ENCODE measurements at places on chromosomes 4 and X. TPM values are rescaled to one million over a fixed set of nuclear protein-coding genes. Genes with fewer than 3 reads are reported as not detected.

Gene CDKL5
- total RNA-seq, result 3.7 TPM

Gene IBSP
- total RNA-seq, result not detected

Gene REST
- 50.6 TPM for total RNA-seq

Gene FGG
- not detected for total RNA-seq

Gene PDCL2
- total RNA-seq, result not detected

Gene ZDHHC15
- total RNA-seq, result 0.18 TPM

Gene GLOD5
- total RNA-seq, result not detected

Gene TRIM75
- total RNA-seq, result not detected

Gene CORIN
- total RNA-seq, result under 0.01 TPM

Gene EGF
- 0.09 TPM for total RNA-seq

Gene SLC10A4
- total RNA-seq, result not detected

Gene NDNF
- total RNA-seq, result 0.36 TPM

Gene TLL1
- 1.5 TPM for total RNA-seq

Gene NLGN3
- total RNA-seq, result 1.5 TPM

All from fibroblast of the aortic adventitia (primary cell).